ENCODE measurements at places on chromosomes 5 and 9.

DNA sequence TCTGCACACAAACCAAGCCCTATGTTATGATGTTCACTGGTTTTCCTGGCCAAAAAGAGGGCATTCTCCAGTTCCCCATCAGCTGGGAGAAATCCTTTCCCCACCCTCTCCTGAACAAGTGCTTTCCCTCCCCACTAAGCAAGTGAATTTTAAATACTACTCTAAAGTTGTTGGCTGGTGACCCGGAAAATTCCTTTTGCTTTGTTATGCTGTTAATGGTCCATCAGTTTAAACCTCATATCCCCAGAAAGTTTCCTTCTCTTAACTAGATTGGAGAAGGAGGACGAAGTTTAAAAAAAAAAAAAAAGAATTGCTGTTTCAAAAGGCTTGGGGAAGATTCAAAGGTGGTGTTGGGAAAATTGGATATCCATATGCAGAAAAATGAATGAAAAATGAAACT is 21.9 kb upstream of the SPRY4 start:
- DNase-seq = no peak

- DNase-seq = peak; percentile 14
Observed at GRCh38 chr9:86500667-86501435, 146.6 kb upstream of the TUT7 start.

DNA sequence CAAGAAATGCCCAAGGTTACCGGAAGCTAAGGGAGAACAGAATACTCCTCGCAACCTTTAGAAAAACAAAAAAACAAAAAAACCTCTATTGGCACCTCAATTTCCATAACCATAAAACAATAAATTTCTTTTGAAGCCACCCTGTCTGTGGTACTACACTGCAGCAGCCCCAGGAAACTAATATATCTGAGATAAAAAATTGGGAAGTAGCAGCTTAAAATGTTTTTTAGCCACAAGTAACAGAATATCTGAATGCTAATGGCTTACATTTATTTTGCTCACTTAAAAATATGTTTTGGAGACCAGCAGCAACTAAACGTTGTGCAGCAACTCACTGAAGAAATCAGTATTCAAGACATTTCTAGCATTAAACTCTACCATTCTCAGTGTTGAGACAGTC is 969.6 kb downstream of the DNAH5 start:
- no peak for DNase-seq

DNA sequence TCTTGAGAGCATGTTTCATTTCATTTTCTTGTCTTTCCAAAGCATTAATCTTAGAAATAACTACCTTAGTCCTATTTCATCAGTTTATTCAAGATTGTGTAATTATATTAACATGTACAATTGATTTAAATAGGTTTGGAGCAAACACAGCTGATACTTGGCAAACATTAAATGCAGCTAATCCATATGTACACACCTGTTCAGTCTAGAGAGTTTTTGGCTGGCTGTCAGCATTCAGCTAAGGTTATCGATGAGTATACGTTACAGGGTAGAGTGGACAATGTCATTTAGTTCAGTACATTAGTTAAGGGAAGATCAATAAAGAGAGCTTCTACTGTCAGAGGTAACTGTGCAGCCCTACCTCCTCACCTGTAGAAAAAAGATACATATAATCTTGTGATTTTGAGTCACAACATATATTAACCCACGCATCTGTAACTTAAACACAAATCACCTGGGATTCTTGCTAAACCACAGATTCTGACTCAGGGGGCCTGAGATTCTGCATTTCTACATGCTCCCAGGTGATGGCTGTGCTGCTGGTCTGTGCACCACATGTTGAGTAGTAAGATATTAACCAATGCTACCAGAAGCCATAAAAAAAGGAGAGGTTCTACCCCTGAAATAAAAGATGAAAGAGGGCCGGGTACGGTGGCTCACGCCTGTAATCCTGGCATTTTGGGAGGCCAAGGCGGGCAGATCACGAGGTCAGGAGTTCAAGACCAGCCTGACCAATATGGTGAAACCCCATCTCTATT is 34.1 kb upstream of the PCA3 start:
- DNase-seq = no peak

GRCh38 chr5:174610968-174611367 is 113.4 kb upstream of the MSX2 start:
- DNase-seq = no peak

GRCh38 chr5:111928511-111928910 is 171.5 kb upstream of the NREP start:
- DNase-seq = no peak

DNA sequence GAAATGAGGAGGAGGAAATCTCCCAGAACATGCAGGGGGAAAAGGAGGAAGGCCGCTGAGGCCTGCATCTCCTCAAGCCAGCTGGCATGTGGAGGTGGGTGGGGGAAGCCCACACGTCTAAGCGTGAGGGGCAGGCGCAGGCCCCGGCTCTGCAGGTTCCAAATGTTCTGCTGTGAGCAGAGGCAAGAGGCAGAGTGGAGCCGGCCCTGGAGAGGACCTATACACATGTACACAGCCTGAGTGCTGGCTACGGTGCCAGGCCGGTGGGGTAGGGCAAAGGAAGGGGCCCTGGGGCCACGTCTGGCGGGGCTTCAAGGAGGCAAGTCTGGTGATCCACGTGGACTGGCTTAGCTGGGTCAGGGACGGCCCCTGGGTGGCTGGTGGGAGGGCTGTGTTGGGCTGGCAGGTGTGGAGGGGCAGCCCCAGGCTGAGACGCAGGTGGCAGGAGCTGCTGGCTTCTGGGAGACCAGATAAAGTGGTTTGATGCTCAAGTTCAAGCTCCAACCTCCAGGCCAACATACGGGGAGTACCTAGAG is 26.4 kb downstream of the LPCAT1 start:
- DNase-seq = no peak

GRCh38 chr5:35540002-35540401 is 77.7 kb upstream of the SPEF2 start:
- no peak for DNase-seq

DNA sequence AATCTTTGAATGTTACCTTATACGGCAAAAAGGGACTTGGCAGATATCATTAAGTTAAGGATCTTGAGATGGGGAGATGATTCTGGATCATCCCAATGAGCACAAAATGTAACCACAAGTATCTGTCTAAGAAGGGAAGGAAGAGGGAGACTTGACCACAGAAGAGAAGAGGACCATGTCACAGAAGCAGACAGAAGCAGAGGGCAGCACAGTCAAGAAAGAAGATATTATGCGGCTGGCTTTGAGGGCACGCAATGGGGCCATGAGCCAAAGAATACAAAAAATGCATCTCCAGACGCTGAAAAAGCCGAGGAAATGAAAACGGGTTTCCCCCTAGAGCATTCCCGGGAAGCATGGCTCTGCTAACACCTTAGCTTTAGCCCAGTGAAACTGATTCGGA is 225.3 kb downstream of the NR2F1-AS1 start:
- DNase-seq = no peak

DNA sequence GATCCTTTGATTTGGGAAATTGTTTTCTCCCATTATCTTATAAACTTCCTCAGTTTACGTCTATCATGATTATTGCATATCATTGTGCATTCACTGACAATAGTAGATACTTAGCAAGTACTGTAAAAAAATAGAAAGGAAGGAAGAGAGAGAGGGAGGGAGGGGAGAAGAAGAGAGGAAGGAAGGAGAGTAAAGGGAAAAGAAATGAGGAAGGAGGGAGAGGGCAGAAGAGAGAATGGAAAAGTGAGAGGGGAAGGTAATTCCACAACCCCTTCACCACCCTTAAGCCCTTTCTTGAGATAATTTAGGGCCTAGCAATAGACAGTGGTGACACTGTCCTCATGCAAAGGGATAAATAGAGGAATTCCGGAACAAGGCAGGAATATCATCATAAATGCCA is 64.4 kb downstream of the NFIB start:
- DNase-seq = no peak

- DNase-seq = no peak
Observed at GRCh38 chr5:151905557-151905961, 19.1 kb downstream of the GLRA1 start.

DNA sequence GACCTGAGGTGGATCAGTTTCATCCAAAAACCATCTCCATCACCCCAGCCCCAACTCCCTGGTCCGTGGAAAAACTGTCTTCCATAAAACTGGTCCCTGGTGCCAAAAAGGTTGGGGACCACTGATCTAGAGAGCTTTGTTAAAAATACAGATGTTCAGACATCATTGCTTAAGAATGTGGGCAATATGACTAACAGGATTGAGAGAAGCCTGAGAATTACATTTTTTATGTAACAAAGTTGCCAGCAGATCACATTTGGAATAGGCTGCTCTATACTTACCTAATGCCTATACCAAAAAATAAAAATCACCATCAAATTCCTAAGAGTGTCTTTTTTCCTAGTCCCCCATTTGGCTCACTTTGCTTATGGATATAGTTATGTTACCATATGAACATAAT is 143.3 kb downstream of the RAPGEF6 start:
- DNase-seq = no peak

DNA sequence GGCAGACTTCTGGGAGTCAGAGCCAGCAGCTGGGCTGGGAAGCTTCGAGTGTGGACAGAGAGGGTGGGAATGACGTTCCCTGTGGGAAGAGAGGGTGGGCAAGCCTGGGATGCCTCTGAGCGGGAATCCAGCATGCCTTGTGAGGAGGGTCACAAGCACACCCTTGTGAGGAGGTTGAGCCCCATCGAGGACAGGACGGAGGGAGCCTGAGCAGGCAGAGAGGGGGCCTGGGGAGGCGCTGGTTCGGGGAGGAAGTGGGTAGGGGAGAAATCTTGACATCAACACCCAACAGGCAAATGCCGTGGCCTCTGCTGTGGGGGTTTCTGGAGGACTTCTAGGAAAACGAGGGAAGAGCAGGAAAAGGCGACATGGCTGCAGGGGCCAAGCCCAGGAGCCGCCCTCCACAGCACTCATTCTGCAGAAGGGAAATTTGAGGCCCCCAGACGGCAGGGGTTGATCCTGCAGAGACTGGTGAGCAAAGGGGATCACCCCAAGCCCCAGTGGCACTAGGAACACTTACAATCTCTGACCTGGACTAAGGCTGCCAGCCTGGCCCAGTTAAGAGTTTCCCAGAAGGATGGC is 1.1 kb upstream of the IL13 start:
- no peak for DNase-seq

DNA sequence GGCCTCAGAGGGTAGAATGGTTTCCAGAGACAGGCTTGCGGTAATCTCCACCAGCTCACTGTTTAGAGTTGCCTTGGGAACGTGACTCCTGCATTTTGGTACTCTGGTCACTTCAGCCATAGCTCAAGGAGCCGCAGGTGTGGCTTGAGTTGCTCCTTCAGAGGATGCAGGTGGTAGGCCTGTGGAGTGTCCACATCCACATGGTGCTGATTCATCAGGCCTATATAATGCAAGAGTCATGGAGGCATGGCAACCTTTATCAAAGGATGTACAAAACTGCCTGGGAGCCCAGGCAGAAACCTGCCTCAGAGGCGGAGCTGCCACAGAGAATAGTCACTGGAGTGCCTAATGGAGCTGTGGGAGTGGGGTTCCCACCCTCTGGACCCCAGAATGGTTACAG is 114.2 kb downstream of the ANXA1 start:
- DNase-seq = no peak

- DNase-seq = no peak
Observed at GRCh38 chr5:56259002-56259511, 25.9 kb upstream of the ANKRD55 start.

- no peak for DNase-seq
Observed at GRCh38 chr9:15541872-15542271, 11.0 kb upstream of the CCDC171 start.

- no peak for DNase-seq
Observed at GRCh38 chr9:116387934-116388698, 234.5 kb downstream of the PAPPA start.

DNA sequence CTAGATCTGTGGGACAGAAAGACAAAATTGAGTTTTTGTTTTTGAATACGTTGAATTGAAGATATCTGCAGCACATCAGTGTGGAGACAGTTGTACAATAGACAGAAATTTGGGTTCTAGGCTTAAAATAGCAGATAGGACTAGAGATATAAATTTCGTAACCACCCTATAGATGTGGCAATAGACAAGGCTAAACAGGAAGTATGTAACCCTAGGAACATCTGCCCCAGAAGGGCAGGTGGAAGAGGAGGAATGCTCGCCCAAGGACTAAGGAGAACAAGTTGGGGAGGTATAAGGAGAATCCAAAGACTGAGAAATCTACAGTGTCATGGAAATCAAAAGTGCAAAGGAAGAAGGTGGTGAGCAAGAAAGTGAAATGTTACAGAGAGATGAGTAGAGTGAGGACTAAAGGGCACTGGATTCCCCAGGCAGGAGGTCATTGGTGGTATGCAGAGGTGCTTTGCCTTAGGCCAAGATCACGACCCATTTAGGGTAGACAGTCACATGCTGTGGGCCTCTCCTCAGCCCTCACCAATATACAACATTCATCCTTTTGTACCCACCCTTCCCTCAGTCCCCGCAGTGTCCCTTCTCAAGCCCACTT is 109.1 kb upstream of the ELL2 start:
- no peak for DNase-seq

DNA sequence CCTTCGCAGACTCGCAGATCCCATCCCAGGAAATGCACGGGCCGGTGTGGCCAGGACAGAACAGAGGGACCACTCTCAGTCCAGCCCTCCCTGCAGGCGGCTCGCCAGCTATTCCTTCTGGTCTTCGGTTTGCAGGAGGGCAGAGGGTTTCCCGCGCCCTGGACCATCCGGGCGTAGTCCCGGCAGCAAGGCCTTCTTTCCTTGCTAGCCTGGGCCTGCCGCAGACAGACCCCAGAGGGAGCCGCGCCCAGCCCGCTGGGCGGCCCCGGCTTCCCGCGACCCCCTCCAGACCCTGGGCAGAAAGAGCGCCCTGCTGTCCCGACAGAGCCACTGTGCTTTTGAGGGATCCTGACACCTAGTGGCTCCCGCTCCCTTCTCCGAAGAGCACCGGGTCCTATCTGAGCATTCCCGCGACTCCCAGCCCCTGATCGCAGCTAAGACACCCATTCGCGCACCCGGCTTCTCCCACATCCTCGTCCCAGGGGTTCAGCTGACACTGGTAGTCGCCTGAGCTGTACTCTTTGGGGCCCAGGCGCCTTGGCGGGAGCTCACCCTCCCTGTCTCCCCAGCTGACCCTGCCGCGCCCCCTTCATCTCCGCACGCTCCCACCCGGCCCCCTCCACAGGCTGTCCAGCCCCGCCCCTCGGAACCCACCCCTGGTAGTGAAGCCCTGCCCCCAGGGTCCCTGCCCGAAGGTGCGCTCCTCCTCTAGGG is 1.1 kb downstream of the CFAP90 start:
- peak; percentile 65 for DNase-seq

DNA sequence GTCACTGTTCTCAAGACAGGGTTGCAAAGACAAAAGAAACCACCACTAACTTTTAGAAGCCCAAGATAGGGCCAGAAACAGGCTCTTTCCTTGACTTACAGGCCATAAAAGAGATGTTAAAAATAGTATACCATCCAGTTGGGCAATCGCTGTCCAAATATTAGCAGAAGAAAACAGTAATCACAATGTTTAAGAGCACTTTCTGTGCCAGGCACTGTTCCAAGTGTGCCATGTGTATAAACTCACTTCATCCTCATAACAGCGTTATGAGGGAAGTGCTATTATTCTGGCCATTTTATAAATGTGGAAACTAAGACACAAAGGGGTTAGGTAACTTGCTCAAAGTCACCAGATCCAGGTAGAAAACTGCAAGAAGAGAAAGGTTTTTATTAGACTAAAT is 111.7 kb downstream of the KCNN2 start:
- DNase-seq = no peak

- DNase-seq = no peak
Observed at GRCh38 chr5:175427762-175428161, 16.2 kb downstream of the DRD1 start.

- no peak for DNase-seq
Observed at GRCh38 chr5:125440905-125441304, 694.5 kb upstream of the ZNF608 start.

- DNase-seq = no peak
Observed at GRCh38 chr5:171956887-171957495, 49.4 kb downstream of the FBXW11 start.
